NT2/D1 (cell line): ENCODE measurements at places on chromosomes 2 and 18.

- DNase-seq, result no peak
Measured at GRCh38 chr2:141015341-141016047, 1115.3 kb downstream of the LRP1B start.

DNA sequence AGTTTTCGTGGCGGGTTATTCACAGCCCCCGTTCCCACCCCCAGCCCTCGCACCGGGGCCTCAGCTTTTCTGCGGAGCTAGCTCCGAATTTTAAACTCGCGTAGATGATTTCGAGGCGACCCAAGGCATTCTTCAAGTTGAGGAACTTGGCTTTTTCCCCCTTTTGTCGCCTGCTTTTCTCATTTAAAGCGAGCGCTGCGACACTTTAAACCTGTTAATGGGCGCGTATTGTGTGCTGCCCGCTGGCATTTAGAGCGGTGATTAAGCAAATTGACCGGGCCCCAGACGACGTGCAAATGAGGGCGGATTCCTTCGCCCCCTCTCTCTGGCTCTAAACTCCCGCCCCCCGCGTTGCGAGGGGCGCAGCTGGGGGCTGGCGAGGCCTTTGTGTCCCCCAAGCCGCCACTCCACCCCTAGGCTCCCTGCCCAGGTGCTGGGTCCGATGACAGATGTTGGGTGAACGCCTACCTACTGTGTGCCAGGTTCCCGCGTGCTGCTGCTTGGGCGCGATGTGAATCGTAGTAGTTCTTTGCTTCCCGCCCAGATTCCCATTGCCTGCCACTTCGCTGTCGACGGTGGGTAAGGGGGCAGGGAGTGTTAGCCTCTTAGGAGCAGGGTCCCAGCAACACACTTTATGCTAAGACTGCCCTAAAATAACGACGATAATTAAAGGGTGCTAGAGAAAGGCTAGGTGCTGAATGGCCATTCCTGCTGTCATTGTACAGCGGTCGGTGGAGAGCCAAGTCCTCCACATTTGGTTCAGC, 1.9 kb downstream of the TCF7L1 start:
- peak; percentile 98 for DNase-seq

DNA sequence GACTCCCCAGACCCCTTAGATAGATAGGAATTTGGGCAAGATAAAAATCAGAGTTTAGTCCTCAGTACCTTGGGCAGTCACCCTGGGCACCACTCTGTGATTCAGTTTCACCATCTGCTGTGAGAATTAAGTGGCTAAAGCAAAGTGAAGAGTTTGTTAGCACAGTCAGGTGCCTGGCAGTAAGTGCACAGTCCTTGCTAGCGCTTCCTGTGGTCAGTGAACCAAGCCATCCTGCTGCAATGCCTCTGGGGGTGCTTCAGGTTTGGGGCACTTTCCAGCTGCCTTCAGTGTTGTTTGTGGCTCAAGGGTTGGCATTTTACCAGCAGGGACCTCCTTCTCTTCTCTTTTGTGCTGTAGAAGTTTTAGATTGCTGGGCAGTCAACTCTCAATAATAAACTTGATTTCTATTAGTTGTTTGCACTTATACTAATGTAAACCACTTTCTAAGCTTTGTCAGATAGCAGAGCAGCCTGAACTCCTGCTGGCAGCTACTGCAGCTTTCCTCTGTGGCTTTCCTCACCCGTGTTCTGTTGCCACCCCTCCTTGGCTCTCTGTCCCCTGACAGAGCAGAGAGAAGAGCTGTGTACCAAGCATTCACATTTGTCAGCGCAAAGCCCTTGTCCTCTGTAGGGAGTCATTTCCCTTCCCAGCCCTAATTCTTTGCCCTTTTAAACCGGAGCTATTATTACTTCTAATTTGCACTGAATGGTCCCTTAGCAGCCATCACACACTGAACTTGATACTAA, 48.4 kb upstream of the RMP24 start:
- DNase-seq, result no peak

DNA sequence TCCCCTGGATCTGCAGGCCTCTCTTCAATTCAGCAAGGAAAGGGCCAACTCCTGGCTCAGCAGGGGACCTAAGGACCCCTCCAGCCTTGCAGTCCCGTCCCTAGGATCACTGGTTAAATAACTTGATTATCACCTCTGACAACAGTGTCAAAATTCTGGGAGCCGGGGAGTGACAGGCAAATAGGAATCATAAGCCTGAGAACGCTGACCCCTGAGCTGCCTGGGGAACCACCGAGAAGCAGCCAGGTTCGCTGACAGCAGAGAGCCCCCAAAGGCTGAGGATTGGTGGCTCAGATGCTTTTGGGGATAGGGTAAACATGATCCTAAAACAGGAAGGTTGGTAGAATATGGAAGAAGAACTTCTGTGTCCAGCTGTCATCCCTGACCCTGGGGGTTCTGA, 17.5 kb upstream of the TNS1 start:
- DNase-seq, result no peak

GRCh38 chr2:25664183-25664964, 9.0 kb downstream of the DTNB start:
- DNase-seq, result peak; percentile 70

DNA sequence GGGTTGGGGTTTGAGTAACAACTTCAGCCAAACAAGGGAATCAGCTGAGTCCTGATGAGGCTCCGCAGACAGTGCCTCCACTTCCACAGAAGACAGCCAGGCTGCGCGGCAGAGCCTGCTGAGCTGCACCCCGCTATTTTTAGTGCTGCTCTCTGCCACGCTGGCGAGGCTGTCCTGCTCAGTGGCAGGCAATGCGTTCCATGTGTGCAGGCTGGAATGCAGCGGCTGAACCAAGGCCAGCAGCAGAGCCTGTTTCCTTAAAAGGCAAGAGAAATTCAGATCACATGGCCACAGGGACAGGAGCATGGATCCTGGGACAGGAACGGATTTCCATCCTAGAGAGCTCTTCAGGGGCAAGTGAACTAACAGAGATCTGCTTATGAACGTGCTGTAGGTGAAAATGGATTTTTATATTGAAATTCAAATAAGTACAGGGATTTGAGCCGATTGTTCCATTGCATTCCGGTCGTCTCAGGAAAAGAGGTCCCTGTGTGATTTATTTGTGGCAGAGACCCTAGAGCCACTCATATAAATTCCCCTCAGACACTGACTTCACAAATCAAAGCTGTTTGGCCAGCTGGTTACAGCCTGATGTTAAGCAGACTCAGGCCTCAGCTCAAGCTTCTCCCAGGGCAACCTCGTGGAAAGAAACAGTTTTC, 98.7 kb downstream of the COL6A3 start:
- DNase-seq, result peak; percentile 33

GRCh38 chr2:126674075-126674744, 18.3 kb downstream of the GYPC start:
- DNase-seq, result no peak

- DNase-seq, result no peak
Measured at GRCh38 chr2:18077704-18078103, 199.2 kb downstream of the KCNS3 start.

DNA sequence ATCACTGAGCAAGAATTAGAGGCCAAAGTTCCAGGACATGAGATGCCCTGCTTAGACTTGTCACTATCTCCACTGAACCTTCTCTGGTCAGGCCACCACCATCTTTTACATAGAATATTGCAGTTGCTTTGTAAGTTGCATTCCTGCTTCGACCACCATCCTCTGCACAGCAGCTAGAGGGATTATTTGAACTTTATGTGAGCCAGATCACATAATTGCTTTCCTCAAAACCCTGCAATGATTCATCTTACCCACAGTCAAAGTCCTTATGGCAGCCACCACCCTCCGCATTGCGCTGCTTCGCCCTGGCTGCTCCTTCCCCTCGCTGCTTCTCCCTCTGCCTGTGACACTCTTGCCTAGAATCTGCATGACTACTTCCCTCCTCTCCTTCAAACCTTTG, 111.3 kb downstream of the EML6 start:
- DNase-seq, result no peak

DNA sequence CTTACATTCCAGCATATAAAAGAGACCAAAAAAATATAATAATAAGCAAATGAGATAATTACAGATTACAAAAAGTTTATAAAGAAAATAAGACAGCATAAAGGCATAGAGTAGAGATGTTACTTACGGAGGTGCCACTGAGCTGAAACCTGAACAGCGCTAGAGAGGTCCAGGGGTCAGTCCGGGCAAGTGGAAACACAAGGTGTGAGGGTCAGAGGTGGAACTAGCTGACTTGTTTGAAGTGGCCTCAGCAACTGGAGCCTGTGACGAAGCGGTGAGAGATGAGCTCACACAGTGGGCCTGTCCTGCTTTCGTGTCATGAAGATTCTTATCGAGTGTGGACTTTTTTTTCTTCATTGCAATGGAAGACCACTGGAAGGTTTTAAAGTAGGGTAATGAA, 288.3 kb upstream of the TANK start:
- no peak for DNase-seq

DNA sequence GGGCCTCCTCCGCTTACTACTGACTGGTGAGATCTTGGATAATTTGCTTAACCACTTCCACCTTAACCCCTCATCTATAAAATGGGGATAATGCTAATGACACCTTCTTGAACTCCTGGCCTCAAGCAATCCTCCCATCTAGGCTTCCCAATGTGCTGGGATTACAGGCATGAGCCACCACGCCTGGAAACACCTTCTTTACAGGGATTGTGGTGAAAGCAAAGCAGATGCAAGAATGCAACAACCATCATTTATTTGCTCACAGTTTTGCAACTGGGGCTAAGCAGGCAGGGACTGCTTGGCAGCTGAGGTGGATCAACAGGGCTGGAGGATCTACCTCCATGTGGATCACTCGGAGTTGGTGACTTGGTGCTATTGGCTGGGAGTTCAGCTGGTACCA, 76.2 kb upstream of the ZNF532 start:
- DNase-seq, result no peak

DNA sequence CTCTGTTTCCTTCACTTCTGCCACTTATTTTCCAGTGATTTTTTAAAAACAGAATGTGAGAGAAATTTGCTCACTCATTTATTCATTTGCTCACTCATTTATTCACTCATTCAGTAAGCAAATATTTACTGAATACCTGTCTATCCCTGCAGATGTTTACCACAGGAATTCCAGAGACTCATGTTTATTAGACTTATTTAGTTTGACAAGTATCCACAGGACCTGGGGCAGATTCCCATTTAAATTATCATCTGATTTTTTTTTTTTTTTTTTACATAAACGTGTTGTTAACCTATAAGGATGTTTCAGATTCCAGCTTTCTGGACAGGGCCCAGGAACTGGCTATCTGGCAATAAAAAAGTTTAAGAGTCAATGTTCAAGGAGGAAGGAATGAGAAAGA, 175.1 kb upstream of the ERBB4 start:
- DNase-seq, result no peak

GRCh38 chr2:63784461-63784860, 57.2 kb upstream of the UGP2 start:
- DNase-seq, result no peak

GRCh38 chr18:49020621-49021021, 69.9 kb upstream of the SMAD7 start:
- DNase-seq, result no peak

GRCh38 chr2:160747501-160748170, 254.0 kb upstream of the RBMS1 start:
- DNase-seq, result no peak

GRCh38 chr18:51614033-51614432, 416.6 kb upstream of the MEX3C start:
- DNase-seq, result no peak

DNA sequence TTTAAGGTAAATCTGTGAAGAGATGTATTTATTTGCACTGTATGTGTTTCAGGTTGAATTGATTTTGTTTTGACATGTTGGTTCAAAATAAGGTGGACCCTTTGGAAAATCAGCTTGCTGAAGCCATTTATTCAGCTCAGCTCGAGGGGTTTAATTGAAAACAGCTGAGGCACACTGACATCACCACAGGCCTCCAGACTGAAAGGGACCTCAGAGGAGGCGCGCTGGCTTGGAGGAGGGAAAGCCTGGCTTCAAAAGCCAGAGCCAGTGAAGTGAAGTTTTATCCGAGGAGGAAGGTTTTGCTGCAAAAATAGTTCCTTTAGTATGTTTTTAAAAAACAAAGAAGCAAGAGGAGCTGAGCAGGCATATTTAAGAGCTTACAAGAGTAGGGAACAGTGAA, 26.9 kb upstream of the DNMT3A start:
- no peak for DNase-seq

GRCh38 chr2:227192491-227192890, 28.1 kb downstream of the COL4A3 start:
- DNase-seq, result no peak

GRCh38 chr2:41378420-41378819, 669.4 kb upstream of the PKDCC start:
- no peak for DNase-seq

DNA sequence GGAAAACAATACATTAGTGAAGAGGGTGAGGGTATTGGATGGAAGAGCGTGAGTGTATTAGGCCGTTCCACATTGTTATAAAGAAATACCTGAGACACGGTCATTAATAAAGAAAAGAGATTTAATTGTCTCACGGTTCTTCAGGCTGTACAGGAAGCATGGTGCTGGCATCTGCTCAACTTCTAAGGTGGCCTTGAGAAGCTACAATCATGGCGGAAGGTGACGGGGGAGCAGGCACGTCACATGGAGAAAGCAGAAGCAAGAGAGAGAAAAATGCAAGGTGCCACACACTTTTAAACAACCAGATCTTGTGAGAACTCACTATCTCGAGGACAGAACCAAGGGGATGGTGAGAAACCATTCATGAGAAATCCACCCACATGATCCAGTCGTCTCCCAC, 18.2 kb downstream of the HPCAL1 start:
- no peak for DNase-seq

GRCh38 chr2:239706367-239706766, 305.5 kb upstream of the HDAC4 start:
- no peak for DNase-seq

DNA sequence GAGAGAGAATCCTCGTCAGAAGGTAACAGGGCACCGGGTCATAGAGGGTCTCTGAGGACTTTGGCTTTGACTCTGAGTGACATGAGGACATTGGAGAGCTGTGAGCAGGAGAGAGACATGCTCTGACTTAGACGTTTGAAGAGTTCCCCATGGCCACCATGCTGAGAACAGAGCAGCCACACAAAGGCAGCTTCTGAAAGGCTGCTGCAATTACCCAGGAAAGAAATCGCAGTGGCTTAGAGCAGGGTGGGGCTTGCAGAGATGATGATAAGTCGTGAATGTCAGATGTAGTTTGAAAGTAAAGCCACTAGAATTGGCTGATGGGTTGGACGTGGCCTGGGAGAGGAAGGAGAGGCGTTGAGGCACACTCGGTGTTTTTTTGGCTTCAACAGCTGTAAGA, 79.0 kb downstream of the ZCCHC2 start:
- DNase-seq, result no peak

DNA sequence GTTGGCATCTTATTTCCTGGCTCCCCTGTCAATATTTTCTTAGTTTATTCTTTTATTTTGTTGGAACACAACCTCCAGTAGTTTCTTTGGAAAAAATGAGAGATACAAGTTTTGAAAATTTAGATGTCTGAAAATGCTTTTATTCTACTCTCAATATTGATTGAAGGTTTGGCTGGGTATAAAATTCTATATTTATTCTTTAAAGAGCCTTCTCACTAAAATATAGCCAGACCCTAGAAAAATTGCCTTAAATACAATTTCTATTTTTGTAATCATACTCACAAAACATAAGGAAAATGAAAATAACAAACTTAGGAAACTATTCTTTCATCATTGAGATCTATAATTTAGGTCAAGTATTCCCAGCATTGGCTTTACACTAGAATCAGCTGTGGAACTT, 103.7 kb downstream of the CYP26B1 start:
- DNase-seq, result no peak

- peak; percentile 59 for DNase-seq
Measured at GRCh38 chr2:124187948-124188347, 162.9 kb downstream of the CNTNAP5 start.
